NCI-H526 treated with DMSO at 0.1 percent for 48 hours (cell line): ENCODE measurements at places on chromosomes 1 and 21.

DNA sequence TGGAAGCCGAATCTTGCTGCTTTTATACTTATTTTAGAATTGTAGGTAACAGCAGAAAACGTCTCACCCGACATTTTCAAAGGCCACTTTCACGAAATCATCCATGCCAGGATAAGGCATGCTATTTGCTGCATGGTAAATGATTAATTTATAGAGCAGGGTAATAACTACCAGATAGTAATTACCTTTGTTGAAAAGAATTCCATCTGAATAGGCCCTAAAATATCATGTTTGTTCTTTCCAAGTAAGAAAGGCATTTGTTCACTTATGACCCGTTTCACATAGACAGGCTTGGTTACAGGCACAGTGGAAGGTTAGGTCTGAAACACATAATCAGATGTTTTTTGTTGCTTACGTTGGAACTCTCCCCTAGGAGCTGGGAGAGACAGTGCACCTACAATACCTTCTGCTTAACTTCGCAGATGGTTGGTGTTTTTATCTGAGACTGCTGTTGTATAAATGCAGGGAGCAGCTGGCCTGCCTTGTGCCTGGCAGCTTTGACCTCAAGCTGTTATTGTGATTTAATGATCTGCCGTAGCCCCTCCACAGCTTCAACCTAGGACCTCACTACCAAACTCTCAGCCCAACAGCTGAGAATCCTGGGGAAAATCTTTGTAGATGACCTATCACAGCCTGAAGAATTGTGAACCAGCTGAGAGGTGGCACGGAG lies 1.6 kb downstream of the SLC44A3 start:
- DNase-seq = peak; percentile 18

DNA sequence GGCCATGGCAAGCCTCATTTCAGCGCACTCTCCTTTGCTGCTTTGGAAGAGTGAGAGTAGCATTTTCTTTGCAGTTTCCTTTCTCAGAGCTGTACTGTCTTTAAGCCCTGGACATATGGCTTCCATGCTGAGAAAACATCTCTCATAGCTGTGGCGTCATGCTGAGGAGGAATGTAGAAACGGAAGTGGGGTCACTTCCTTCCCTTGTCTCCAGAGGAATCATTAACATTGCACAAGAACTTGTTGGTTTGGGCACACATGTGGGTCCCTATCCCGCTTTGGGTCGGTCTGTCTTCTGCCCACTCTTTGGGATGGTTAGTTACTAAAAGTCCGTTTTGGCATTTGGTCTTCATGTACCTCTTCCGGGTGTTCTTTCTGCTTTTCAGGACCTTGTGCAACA lies 5.6 kb downstream of the MFN2 start:
- DNase-seq = no peak

GRCh38 chr1:194512957-194513356 lies 1326.5 kb upstream of the B3GALT2 start:
- no peak for DNase-seq

DNA sequence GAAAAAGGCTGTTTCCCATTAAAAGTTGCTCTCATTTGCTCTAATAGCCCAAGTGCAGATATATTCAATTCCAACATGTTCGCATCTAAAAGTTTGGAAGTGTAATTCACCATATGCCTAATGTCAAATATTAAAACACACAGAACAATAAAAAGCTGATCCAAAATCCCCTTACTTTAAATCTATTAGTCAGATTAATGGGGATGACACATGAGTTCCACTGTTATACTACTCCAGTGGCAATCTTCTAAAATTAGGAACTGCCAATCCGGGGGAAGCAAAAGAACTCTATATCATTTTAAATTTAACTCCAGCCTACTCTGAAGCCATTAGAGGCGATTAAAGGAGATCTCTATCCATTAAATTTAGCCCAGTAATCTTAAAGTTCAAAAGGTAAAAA lies 317.1 kb downstream of the NTNG1 start:
- DNase-seq = no peak

GRCh38 chr21:29827647-29828046 lies 112.1 kb downstream of the GRIK1 start:
- no peak for DNase-seq

DNA sequence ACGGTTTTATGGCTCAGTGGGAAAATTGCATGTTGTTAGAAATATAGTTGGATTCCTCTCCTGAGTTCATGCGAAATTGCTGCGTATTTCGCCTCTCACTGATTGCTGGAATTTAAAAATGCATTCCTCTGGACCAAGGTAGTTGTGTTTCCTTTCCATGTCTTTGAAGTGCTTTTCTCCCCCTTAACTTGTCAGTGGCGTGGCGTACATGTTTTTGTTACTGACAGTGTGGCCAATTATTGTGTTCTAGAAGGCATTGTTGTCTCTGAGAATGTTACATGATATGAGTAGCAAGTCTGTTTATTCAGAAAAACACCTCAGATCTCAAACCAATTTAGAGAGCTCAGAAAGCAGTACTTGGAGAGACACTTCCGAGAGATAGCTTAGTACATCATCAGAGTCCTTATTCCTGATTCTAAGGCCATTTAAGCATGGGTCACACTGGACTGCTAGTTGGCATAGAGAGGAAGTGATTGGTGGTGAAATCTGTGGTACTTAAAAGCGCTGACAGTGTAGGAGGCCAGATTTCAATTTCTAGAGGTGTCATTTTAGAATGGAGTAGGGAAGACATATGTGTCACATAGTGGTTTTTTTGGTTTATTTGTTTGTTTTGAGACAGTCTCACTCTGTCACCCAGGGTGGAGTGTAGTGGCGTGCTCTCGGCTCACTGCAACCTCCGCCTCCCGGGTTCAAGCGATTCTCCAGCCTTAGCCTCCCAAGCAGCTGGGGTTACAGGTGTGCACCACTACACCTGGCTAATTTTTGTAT lies 184.4 kb downstream of the RYR2 start:
- no peak for DNase-seq

GRCh38 chr1:236530959-236531358 lies 7.2 kb downstream of the LGALS8 start:
- DNase-seq = no peak

DNA sequence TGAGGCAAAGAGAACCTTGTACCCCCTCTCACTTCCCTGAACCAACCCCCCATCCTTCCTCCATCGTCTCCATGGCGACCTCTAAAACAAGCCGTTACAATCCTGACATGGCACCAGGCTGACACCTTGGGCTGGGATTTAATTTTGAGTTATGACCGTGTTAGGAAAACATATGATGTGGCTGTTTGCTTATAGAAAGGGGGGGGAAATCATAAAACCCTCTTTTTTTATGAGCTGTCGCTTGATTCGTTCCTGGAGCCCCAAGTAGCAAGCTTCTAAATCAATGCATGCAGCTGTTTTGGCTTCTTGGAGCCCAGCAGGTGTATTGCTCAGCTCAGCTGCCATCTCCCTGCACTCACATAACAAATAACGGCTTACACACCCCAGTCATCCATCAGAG lies 301.2 kb upstream of the SPAG17 start:
- DNase-seq = no peak

- no peak for DNase-seq
Observed at GRCh38 chr1:171911506-171911905, 70.2 kb downstream of the DNM3 start.

DNA sequence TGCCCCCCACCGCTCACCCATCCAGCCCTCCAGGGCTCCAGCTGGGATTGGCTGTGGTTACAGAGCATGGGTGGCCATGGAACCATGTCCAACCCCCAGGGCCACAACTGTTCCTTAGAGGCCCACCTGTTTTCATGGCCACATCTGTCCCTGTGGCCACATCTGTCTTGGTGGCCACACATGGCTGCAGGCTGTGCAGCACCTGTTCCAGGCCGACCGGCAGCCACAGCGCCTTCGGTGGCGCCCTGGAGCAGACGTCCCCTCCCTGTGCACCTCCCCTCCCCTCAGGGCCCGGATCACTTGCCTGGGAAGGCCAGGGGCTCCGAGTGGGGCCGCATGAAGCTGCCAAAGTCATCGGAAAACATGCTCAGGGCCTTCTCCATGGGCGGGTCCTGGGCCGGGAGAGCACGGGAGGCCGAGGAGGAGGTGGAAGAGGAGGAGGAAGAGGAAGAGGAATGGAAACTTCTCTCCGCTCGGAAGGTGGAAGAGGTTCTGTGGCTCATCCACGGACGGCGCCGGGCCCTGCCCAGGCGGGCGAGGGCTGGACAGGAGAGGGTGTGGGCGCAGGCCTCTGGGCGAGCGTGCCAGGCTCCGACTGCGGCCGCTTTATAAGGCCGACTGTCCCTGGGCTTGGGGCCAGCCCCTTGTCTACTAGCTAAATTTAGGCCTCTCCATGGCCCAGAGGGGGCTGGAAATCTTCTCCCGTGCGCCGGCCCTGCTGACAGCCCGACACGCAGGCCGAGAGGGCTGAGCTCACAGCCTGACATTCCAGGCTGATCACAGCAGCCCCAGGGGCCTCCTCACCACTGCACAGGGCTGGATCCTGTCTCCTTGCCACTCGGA lies at the start of gene HSPB7:
HSPB7 (minus strand) TSS at position 583 of the 843 bp plus-strand sequence; CDS start at position 503, 80 bp downstream.
- no peak for DNase-seq

GRCh38 chr1:13890766-13891165 lies 190.8 kb downstream of the PRDM2 start:
- DNase-seq = no peak

DNA sequence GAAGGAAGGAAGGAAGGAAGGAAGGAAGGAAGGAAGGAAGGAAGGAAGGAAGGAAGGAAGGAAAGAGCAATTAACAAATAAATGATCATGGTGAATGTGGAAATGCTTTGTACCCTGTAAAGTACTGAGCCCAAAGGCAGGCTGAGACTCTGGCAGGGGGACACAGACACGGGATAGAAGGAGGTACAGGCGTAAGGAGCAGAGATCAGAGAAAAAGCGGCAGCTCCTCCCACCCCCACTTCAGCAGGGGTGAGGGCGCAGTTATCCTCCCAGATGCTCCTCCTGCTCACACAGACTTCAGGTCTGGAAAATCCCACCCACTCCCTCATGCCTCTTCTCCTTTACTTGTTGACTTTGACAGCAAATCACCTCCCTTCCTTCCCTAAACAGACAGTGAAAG lies 464.5 kb downstream of the MATN1 start:
- no peak for DNase-seq

- DNase-seq = no peak
Observed at GRCh38 chr1:84156210-84156621, 12.1 kb downstream of the PRKACB start.

GRCh38 chr1:10064416-10065343 lies 31.9 kb downstream of the UBE4B start:
- no peak for DNase-seq

DNA sequence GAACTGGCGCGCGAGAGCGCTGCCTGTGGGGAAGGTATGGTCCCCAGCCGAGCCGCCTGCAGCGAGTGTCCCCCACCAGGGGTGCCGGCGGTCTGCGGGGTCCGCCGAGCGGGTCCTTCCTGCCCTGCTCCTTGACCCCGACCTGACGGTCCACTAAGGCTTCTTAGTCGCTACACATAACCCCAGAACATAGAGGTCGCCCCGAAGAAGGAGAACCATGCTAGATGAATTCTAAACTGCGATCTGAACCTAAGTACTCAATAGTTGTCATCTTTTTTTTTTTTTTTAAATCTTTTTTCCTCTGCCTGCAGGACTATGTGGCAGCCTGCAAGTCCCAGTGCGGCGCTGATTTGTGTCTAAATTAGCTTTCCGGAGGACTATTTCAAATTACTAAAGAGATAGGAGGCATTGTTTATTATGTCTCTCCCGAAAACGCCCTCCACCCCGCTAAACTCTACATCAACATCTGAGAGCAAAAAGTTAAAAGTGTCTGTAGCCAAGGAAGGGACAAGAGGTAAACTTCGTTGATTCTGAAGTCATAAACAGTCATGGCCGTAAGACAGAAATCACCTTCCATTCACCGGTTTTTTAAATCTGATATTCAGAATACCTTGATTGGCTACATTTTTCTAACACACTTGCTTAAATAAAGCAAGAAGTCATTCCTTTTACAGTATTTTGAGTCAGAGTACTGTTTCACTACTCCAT lies 476 bp downstream of the AXDND1 start:
- DNase-seq = peak; percentile 57

GRCh38 chr1:40399984-40400704 lies 26.6 kb downstream of the SMAP2 start:
- no peak for DNase-seq

DNA sequence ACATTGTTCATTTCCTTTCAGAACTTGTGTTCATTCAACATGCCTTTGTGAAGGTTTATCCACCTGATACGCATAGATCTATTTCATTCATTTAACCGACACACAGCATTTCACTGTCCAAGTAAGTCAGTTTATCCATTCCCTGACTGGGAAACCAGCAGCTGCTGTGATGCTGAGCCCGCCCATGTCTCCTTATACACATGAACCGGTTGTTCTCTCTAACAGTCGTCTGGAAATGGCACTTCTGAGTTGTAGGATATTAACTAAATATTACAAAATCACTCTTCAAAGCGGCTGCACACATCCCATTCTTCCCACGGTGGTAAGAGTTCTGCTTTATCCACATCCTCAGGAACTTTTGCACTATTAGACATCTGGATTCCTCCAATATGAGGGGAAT lies 71.1 kb downstream of the NPHP4 start:
- DNase-seq = no peak

- DNase-seq = no peak
Observed at GRCh38 chr1:218207194-218207593, 77.9 kb upstream of the RRP15 start.

DNA sequence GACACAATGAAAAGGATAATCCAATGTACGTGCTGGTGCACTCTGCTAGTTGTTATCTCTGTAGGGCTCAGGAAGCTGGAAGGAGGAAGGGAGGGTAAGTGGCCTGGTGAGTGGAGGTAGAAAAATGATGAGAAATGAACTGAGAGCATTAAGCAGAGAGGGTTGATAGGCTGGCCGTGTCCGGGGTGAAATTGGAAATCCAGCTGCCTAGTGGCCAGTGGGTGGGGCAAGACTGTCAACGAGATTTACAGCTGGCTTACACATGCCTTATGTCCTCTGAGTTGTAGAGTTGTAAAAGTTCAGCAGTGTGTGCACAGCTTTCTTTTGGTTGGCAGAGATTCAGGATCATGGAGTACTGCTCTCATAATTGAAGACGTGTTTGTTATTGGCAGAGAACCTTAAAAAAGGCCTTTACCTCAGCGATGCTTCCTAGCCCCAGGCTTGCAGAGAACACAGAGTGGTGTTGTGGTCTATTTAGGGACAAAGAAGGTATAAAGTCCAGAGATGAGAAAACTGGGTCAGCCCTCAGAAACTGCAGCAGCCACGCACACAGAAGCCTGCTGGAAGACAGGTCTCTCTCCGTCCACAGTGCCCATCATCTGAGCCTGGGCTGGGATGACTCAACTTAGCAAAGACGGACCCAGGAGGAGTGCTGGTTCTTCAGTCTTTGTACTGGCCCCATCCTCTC lies 132.4 kb downstream of the EDEM3 start:
- DNase-seq = no peak
